ENCODE measurements at places on chromosomes 13 and 19.

DNA sequence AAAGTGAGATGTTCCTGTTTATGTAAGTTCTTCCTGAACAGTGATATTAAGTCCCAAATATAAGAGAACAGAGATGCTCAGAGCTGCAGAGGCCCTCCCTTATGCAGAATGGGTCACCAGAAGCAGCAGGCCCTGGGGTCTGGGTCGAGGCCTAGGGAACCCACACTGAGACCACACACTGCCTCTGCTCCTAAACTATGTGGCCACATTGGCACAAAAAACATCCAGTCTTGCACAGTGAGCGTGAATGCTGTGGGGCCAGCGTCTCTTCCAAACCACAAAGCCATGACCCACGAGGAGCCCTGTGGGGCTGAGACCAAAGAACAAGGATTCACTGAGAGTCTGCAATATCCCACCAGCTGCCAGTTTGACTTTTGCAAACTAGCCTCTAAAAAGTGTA lies 23.6 kb downstream of the PROZ start:
- no peak for DNase-seq

DNA sequence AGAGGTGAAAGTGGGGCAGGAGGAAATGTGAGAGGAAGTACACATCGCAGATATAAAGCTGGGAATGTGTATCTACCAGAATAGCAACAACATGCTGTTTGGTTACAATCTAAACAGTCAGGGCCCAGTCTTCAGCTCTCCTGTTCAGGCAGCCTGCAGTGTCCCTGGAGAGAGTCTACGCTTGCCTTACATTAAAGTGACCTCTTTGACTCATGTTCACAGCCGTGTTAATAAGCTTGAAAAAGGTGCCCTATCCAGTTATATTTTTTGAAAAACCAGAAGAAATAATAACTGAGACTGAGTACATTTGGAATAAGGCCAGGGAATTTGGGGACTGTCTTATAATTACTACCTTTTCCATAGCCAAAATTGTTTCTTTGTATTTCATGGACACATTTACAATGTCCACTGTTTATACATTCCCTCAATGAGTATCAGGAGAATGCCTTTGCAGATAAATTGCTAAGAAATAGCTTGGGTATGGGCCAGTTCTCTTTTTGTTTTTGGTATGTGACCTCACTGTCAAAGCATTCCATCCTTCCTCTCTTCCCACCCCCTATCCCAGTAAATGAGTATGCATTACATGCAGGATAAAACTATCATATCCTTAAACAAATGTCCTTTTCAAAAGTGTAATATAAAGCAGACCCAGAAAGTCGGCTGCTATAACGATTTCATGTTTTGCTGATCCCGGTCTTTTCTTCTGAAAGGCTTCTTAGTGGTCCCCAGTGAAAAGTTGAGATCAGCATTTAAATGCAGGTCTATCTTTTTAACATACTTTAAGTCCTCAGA lies 82.6 kb downstream of the PCDH9 start:
- DNase-seq = no peak

- no peak for DNase-seq
These were observed 16.0 kb upstream of the ZNF792 start for GRCh38 chr19:34979819-34980640.

DNA sequence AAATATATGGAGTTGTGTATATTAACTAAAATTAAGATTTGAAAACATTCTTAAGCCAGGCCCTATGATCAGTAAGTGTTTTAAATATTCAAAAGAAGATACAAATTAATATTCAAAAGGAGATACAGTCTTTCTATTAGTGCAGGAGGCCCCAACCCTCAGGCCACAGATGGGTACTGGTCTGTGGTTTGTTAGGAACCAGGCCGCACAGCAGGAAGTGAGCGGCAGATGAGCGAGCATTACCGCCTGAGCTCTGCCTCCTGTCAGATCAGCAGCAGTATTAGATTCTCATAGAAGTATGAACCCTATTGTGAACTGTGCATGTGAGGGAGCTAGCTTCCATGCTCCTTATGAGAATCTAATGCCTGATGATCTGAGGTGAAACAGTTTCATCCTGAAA lies 232.9 kb downstream of the FOXO1 start:
- DNase-seq = no peak

DNA sequence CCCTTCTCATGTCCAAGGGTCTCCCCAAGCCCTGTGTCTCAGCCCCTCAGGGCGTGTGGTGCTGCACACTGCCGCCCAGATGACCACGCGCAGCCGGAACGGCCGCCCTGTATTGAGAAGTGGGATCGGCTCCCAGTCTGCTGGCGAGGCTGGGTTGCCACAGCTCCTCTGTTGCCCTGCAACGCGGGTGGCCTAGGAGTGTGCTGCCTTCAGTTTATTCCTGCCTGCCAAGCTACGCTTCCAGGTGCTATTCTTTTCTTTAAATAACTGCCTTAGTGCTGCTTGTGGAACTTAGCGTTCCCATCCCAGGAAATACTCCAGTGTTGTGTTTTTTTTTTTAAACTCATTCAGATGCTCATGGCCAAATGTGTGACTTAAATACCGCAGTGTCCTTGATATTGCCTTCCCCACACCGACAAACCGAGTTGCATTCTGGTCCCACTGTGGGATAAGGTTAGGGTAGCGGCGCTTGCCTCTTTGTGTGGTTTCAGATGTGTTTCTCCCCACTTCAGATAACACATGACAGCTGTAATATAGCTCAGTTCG lies 16.6 kb downstream of the ACTN4 start:
- peak; percentile 19 for DNase-seq
